ENCODE measurements at places on chromosomes 1 and 21.

DNA sequence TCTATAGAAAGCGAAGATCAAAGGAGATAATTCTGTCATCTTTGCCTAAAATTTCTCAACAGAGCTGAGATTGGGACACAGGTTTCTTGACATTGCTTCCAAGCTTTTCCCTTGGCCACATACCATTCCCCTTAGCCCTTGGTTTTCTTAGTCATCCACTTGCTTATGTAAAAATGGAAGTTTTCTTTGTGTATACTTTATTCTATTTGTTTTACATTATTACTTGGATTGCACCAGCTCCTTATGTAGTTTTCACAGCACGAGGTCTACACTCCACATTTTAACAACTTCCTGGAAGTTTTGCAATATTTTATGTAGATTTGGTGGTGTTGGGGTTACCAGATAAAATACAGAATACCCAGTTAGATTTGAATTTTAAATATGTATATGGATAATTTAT is 129.8 kb downstream of the PLA2G4A start:
- no peak for DNase-seq

DNA sequence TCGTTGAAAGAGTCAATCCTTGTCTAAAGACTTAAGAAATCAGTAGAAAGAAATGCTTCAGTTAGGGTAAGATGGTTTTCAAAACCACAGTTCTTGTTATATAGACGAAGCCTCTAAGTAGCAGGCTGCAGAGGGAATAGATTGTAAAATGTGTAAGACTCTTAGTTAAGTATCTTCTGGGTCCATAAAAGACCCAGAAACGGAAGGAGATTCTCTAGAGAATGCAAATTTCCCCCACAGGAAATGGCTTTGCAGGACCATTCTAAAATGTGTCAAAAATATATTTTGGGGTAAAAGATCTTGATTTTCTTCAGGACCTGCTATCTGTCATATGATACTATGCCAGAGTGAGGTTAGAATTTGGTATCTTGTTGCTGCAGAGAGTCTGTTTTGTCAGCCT is 13.4 kb downstream of the OR2T1 start:
- DNase-seq = no peak

DNA sequence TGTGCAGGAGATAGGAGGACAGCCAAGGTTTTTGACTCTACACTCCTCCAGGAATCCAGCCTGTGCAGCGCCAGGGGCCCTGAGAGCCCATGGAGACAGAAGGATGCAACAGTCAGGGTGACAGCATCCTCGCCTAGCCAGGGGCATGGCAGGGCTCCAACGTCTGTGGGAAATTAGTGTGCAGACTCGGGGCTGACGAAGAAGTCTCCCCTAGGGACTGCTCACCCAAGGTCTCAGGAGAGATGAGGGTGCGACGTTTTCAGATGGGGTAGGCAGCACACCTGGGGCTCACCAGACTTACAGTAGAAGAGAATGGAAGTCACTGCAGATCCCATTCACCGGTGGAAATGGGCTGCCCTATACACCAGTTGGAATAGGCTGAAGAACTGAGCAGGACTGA is 241.7 kb downstream of the SETD4 start:
- DNase-seq = no peak

GRCh38 chr1:23699280-23700179 is 7.9 kb downstream of the RPL11 start:
- DNase-seq = no peak

- DNase-seq = no peak
Measured at GRCh38 chr21:30793581-30794314, 19.3 kb downstream of the KRTAP8-1 start.

DNA sequence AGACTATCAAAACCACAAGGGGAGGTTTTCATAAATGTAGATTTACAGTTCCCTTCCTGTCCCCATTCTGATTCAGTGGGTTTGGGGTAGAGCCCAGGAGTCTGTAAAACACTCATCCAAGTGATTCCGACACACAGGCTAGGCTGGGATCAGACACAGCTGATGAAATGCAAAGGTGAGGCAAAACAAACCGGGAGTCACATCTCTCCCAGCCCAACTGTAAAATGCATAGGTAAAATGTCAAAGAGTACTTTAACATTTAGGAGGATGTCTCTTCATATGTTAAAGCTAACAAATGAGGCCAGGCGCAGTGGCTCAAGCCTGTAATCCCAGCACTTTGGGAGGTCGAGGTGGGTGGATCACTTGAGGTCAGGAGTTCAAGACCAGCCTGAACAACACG is 45.0 kb downstream of the ZNF281 start:
- DNase-seq = no peak

DNA sequence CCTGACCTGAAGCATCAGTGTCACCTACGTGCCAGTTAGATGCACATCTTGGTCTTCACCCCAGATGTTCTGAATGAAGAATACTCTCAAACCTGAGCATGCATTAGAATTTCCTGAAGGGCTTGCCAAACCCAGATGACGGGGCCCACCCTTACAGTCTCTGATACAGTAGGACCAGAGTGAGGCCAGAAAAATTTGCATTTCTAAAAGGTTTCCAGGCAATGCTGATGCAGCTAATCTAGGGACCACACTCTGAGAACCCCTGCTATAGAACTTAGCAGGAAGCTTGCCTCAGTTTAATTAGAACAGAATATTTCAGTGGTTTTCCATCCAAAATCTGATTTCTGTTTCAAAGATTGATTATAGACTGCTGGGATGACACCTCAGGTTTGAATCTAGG is 9.9 kb upstream of the CTBS start:
- no peak for DNase-seq

DNA sequence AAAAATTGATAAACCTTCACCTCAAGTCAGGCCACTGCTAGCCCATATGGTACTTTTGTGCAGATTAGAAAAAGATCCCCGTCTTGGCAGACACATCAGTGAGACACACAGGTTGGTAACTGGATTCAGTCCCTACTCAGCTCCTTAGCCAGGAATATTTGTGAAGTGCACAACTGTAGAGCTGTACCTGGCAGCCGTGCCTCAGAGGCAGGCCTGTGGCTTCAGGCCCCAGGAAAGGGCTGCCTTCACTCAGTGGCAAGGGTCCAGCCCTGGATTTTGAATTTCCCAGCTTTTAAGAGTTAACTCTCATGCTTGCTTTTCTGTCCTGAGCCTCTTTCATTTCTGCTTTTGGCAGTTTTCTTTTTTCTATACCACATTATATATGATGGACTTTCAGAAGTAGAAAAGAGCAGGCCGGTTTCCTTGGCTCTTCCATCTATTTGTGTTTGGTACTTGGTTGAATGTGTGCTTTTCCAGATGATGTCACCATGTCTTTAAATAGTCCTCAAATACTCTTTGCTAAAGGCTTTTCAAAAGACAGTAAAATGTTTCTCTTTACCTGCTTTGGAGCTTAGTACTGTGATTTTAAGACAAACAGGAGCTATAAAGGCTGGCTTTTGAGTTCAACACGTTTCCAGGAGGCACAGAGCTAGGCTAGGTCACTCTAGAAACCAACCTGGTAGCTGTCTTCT is 186.6 kb downstream of the AK5 start:
- DNase-seq = no peak

- peak; percentile 81 for DNase-seq
Measured at GRCh38 chr21:26842974-26843932, 2.0 kb downstream of the ADAMTS1 start.

Data from NCI-H524 (cell line).